A549 treated with RU486 at 1 μM for 4 hours (cell line): ENCODE measurements at places on chromosomes 2 and 18. TPM values are rescaled to one million over a fixed set of nuclear protein-coding genes. Genes with fewer than 3 reads are reported as not detected.

Gene AKAIN1
- total RNA-seq, result not detected in 5 replicates

Gene EHD3
- 8.5 to 10.6 TPM (median 9.1 TPM) in 5 replicates for total RNA-seq

Gene L3MBTL4
- total RNA-seq, result not detected in 5 replicates

Gene RTP5
- total RNA-seq, result not detected in 5 replicates

Gene ABCG8
- not detected in 5 replicates for total RNA-seq
